Natural killer cell treated with Interleukin-12 subunit alpha and Interleukin-12 subunit beta and Interleukin-15 and Interleukin-18, amount 100 ng/mL, for 72 hours (primary cell): ENCODE measurements at places on chromosomes 1 and 21. TPM values are rescaled to one million over a fixed set of nuclear protein-coding genes. Genes with fewer than 3 reads are reported as not detected.

The PEX10 gene
- 10.7 TPM for total RNA-seq

The CSRP1 gene
- 57.8 TPM for total RNA-seq

The ZNF593OS gene
- not detected for total RNA-seq

The GJA5 gene
- not detected for total RNA-seq

The GGPS1 gene
- total RNA-seq, result 23.7 TPM

The LSM10 gene
- 56.6 TPM for total RNA-seq

The CYP4B1 gene
- total RNA-seq, result not detected

The TNFRSF9 gene
- 462 TPM for total RNA-seq

The PCBP3 gene
- 1.4 TPM for total RNA-seq
